ENCODE measurements at places on chromosomes 2 and 18. TPM values are rescaled to one million over a fixed set of nuclear protein-coding genes. Genes with fewer than 3 reads are reported as not detected.

FIGN gene
- polyA plus RNA-seq: 1.7 TPM

SATB2 gene
- 1.8 TPM for polyA plus RNA-seq

MOCOS gene
- 1.1 TPM for polyA plus RNA-seq

CXCR2 gene
- polyA plus RNA-seq: 8.1 TPM

CHPF gene
- 15.7 TPM for polyA plus RNA-seq

Data from adipose tissue (tissue), 3 donors.